ENCODE measurements at places on chromosomes 7 and 10. TPM values are rescaled to one million over a fixed set of nuclear protein-coding genes. Genes with fewer than 3 reads are reported as not detected.

The GRID2IP gene
- not detected for total RNA-seq

The SPDYE3 gene
- under 0.01 TPM for total RNA-seq

The LIPJ gene
- total RNA-seq, result under 0.01 TPM

The TNRC18 gene
- total RNA-seq, result 78.0 TPM

The SUN3 gene
- total RNA-seq, result not detected

The RNF133 gene
- total RNA-seq, result 0.86 TPM

The APBB1IP gene
- total RNA-seq, result 4.3 TPM

The LRIT1 gene
- total RNA-seq, result not detected

The DYDC1 gene
- not detected for total RNA-seq

The SH2B2 gene
- total RNA-seq, result 0.97 TPM

The H2BK1 gene
- not detected for total RNA-seq

The CTAGE15 gene
- under 0.01 TPM for total RNA-seq

The C10orf90 gene
- not detected for total RNA-seq

The POLR2J2 gene
- 4.8 TPM for total RNA-seq

The SLC13A1 gene
- not detected for total RNA-seq

The NUTM2A gene
- under 0.01 TPM for total RNA-seq

The DYDC2 gene
- total RNA-seq, result under 0.01 TPM

The GDF2 gene
- total RNA-seq, result not detected

The GARIN1A gene
- 0.64 TPM for total RNA-seq

The C7orf33 gene
- total RNA-seq, result not detected

The DNAJC12 gene
- total RNA-seq, result 1.3 TPM

The SLC37A3 gene
- total RNA-seq, result 79.0 TPM

The TMEM229A gene
- not detected for total RNA-seq

The HOXA6 gene
- total RNA-seq, result 10.6 TPM

The FOXP2 gene
- total RNA-seq, result 0.86 TPM

The FKBP6 gene
- not detected for total RNA-seq

The GBX1 gene
- total RNA-seq, result not detected

The INSYN2A gene
- total RNA-seq, result under 0.01 TPM

The CLDN3 gene
- total RNA-seq, result not detected

The AZGP1 gene
- not detected for total RNA-seq

The TRA2A gene
- 45.8 TPM for total RNA-seq
